ENCODE measurements at places on chromosomes 7 and 10.

- DNase-seq, result no peak
These were observed 8.8 kb upstream of the SPAM1 start for GRCh38 chr7:123916240-123916724.

GRCh38 chr7:30136743-30137485, 2.1 kb downstream of the MTURN start:
- no peak for DNase-seq

GRCh38 chr10:2920637-2921036, 146.7 kb upstream of the PFKP start:
- DNase-seq, result no peak

- DNase-seq, result no peak
These were observed 3.2 kb downstream of the MAFK start for GRCh38 chr7:1533547-1534329.

DNA sequence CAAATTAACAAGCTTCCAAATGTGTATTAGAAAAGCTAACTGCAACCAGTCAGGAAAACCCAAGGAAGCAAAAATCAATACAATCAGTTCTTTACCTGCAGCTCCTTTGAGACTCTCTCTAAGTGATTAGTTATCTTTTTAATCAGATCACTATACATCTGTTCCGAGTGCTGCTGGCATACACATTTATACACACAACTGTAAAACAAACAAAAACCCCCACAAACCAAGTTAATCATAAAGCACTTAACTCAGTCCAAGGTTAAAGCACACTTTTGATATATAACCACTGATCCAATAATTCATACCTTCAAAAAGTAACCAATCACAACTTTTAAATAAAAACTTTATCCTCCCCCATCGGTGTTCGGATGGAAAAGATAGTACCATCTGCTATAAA, 25.6 kb downstream of the CACUL1 start:
- DNase-seq, result no peak

DNA sequence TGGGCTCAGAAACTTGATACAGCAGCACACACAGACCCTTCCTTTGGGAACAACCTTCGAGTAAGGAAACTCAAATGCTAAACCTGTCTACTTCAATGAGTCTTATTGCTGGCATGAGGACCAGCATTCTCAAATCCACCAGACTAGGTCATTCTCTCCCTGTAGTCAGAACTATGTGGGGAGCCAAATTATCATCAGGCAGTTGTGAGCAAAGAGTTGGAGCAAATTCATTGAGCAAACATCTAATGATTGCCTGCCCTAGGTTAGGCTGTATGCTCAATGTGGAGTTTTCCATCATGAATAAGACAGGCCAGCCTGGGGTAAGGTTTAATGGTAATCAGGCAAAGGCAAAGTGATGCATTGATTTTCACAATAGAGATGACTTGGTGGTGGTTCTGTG, 3.6 kb downstream of the EPDR1 start:
- DNase-seq, result no peak

- DNase-seq, result no peak
These were observed 210.1 kb upstream of the INHBA start for GRCh38 chr7:41912851-41913567.

Data from neural crest cell (in vitro differentiated cells).